Glutamatergic neuron (in vitro differentiated cells): ENCODE measurements at places on chromosomes 16 and 17.

GRCh38 chr16:89706518-89707260, 5.2 kb upstream of the SPATA2L start:
- DNase-seq = no peak

DNA sequence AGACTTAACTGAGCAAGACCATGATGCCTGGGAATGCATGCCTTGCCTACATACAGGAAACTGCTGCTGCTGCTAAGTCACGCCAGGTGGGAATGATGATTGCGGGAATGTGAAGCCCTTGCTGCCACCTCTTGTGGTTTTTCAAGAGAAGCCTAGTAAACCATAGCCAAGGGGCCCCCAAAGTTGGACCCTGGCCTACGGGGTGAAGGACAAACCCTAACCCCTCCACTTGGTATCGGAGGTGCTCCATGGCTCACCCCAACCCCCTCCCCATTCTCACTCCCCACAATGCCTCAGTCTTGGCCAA, 233.9 kb downstream of the ZNF423 start:
- no peak for DNase-seq

GRCh38 chr17:36901506-36901905, 35.8 kb upstream of the LHX1 start:
- no peak for DNase-seq

DNA sequence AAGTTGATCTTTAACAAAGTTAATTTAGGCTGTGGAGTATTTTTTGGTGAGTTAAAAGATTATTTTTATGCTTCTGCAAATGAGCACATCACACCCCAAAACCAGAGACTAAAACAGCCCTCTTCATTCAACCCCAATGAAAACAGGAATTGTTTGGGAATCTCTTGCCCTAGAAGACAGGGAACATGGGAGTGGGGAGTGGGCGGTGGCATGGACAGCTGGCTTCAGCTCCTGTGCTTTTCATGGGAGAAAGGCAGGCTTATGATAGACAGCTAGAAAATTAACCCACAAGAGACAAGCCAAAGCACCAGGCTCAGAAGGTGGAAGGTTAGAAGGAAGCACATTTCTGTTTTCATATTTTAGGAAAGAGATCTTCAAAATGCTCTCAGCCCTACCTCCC, 19.2 kb downstream of the GRIN2A start:
- no peak for DNase-seq

- peak; percentile 72 for DNase-seq
These were observed 216.4 kb upstream of the CIBAR2 start for GRCh38 chr16:85328676-85329058.

DNA sequence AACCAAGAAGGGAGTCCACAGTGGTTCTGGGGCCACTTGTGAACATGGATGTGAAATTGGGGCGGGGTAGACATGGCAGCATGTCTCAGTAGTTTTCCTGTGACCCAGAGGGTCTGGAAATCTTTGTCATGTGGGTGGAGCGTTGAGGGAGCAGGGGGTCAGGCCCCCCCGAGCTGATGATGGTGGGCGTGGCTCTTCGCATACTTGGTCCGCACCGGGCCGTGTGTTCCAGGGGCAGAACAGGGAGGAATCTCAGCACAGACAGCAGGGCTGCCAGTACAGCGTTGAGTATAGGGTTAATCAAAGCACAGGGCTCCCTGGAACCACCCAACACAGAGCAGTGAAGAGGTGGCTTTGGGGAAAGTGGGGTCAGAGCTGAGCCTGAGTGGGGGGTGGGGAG, 267.5 kb downstream of the SEC14L1 start:
- no peak for DNase-seq

GRCh38 chr16:67720236-67720635, 1.1 kb upstream of the GFOD2 start:
- DNase-seq = no peak
